AG08396 (cell line): ENCODE measurements at places on chromosomes 4 and X.
A peak's percentile ranks its signal among the peaks of the same experiment; 100 is the strongest.

DNA sequence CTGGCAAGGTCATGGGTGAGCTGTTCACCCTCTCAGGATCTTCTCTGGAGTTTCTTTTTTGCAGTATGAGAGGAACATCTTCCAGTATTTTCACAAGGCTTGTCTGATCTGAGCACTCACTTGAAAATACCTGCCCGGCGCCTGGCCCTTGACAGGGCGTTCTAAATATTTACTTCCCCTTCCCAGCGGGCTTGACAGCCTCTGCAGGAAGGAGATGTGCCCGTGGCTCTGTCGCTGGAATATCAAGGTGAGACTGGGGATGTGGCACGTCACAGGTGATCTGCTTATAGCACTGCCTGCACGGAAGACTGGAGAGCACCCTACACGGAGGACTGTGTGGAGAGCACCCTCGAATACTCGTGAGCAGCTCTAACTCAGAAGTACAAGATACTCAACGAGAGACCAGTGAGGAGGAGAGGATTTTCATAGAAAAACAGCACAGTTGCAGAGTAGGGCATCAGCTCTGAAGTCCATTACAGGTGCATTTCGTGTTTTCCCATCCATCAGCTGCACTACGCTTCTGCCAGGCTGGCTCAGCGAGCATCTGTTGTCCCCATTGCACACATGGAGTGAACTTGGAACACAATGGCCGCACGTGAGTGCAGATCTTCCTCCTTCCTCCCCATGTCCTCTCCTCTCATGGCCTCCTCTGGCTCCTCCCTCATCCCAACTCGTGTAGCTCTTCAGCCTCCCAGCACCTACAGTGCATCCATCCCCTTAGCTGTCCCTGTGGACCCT, 32.1 kb downstream of the ZBTB49 start:
- no peak for DNase-seq

GRCh38 chrX:72041871-72042851, 89.6 kb downstream of the RTL5 start:
- DNase-seq: no peak

DNA sequence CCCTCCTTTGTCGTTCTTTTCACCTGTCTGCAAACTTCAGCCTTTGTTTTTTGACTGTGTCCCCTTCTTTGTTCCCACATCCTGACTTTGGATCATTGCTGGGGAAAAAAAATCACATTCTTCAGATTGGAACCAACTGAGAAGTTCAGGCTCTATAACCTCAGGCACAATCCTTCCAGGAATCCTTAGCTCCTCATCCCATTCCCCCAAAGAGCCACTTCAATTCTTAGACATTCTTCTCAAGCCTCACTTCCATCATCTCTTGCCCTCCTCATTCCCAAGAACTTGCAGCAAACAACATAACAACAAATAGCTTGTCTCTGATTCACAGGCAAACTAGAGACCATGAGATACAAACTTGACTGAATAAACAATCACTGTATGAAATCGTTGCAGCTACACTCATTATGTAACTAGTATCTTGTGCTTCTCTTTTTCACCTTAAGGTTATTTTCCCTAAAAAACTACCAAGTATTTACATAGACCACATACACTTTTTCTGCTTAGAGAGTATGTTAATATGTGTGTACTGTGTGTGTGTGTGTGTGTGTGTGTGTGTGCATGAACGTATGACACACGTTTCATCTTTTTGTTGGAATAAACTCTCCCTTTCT, 26.4 kb upstream of the PGM2 start:
- no peak for DNase-seq

DNA sequence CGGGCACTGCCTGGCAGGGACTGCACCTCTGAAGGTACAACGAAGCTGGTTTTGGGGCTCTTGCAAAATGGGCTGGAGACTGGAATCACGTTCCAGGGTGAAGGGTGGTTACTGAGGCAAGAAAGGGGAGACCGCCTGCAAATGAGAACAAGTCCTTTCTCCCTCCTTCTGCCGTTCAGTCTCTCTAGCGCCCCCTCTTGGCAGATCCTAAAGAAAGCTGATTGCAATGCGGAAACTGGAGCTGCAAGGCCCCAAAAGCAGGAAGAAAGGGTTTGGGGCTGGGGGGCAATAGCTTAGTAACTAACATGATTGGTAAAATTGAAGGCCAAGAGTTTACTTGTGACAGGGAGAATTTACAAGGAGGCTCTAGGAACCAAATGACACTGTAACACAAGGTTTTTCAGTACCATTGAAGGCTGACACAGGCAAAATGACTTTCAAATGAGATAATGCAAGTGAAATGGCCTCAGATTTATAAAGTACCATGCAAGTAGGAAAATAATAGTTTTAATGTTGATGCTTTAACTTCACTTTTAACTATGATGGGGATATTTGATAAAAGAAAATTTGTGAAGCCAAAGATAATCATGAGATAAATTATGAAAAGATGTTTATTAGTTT, 222.7 kb upstream of the HAND2 start:
- no peak for DNase-seq

DNA sequence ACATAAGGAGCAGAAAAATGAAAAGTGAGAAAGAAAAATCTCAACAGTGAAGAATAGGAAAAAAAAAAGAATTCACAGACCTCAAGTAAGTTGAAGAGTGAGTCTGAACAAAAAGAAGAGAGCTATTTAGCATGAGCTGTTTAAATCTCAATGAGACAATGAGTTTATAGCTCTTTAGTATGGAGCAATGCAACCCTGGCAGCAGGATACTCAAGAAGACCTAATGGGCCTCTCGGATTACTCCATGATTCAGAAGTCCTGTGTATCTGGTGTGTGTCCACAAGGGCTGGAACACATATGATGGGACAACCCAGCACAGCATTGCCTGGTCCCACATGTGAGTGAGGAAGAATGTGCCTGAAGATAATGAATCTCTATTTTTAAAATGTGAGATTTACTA, 563.1 kb upstream of the INTU start:
- no peak for DNase-seq

DNA sequence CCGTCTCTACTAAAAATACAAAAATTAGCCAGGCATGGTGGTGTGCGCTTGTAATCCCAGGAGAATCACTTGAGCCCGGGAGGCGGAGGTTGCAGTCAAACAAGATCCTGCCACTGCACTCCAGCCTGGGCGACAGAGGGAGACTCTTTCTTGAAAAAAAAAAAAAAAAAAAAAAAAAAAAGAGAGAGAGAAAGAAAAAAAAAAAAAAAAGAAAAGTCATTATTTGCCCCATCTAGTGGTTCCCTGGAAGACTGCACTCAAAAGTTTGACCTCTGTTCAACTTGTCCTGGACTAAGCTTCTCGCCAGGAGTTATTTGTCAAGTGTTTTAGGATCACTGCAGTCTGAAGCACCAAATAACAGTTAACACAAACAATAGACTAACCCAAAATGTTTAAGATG, 45.3 kb upstream of the KCTD8 start:
- peak; percentile 11 for DNase-seq

GRCh38 chr4:23373261-23373660, 516.6 kb downstream of the PPARGC1A start:
- DNase-seq: no peak

DNA sequence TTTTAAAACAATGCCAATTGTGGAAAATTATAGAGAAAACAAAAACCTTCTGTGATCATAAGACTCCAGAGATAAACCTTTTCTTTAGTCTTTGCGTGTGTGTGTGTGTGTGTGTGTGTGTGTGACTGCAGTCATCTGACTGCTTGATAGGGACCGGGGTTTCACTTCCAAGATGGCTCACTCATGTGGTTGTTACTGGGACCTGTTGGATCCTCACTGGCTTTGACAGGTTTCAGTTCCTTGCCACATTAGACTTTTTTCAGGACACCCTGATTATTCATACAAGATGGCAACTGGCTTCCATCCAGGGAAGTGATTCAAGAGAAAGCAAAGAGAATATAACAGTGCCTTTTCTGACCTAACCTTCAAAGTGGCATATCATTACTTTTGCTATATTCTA, 21.9 kb upstream of the MAD2L1 start:
- no peak for DNase-seq

GRCh38 chr4:67587156-67587555, 28.6 kb downstream of the STAP1 start:
- DNase-seq: no peak

DNA sequence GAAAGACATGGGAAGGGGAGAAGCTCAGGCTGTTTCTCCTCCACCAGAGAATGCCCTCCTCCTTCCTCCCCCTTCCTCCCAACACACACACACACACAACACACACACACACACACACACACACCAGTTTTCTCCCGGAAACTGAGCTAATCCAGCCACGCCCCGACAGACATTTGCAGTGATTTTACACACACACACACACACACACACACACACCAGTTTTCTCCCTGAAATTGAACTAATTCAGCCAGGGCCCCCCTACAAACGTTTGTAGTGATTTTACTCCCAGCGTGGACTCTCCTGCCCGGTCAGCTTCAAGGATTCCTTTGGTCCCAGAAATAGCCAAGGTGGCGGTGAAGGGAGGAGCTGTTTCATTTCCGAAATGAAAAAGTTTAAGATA, 32.9 kb upstream of the STX18 start:
- peak; percentile 62 for DNase-seq

GRCh38 chrX:14864631-14865030, 8.2 kb downstream of the FANCB start:
- no peak for DNase-seq
